ENCODE measurements at places on chromosomes 1 and 21.

DNA sequence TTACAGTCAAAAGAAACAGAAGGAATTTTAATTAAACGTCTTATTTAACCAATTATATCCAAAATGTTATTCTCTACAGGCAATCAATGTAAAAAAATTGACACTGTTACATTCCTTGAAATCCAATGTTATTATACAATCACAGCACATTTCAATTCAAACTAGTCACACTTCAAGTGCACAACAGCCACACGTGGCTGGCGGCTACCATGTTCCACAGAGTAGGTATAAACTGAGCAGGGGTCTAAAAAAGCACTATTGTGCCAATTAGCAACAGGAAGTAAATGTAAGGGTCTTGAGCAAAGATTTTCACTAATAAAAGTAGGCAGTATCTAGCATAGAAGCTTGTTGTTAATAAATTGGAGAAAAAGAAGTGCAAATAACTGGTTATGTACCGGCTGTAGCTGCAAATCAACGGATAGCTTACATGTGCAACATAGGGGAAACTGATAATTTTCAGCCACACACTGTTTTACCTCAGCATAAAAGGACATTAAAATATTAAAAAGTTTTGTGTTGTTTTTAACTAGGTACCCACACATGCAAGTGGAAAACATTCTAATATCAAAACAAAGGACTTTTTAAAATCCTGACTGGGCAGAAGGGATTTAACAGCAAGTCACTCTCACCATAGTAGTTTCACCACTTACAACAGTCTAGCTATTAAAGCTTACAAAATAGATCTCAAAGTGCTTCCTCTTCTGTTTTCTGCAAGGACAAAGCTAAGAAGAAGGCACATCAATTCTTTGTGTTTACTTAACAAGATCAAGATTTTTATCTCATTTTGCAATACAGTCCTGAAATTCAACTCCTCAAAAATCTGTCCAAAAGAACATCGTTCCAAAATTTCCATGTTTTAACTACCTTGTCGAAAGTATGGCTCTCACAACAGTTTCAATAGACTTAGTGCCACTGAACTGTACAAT is 2.5 kb downstream of the CSDE1 start:
- DNase-seq, result no peak

DNA sequence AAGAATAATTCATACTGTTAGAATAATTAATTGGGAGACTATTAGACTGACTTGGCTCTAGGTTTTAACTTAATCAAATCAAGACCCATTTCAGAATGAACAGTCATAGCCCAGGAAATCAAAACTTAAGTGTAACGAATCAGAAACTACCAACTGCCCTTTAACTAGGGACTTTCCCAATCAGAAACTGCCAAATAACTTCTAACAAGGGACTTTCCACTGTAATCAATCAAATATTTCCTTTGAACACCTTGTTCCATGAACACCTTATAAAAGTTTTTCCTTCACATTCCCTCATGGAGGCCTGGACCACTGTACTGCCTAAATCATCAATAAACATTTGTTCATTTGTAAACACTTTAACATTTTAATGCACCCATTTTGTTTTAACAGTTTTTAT is 1054.7 kb upstream of the TMPRSS15 start:
- DNase-seq, result no peak

DNA sequence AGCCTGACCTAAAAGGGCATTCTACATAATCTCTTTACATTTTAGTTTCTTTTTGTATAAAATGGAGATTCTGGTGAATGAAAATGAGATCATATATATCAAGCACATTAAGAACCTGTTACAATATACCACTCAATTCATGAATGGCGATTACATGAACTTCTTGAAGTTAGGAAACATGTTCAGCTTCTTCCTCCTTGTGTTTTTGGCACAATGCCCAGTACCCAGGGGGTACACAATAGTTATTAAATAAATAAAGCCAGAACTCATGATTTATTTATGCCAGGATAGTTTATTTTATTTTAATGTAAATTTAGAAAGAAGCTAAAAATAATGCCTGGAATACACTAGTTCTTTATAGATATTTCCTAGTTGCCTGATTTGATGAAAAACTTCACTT is 186.0 kb upstream of the PTGFR start:
- no peak for DNase-seq

DNA sequence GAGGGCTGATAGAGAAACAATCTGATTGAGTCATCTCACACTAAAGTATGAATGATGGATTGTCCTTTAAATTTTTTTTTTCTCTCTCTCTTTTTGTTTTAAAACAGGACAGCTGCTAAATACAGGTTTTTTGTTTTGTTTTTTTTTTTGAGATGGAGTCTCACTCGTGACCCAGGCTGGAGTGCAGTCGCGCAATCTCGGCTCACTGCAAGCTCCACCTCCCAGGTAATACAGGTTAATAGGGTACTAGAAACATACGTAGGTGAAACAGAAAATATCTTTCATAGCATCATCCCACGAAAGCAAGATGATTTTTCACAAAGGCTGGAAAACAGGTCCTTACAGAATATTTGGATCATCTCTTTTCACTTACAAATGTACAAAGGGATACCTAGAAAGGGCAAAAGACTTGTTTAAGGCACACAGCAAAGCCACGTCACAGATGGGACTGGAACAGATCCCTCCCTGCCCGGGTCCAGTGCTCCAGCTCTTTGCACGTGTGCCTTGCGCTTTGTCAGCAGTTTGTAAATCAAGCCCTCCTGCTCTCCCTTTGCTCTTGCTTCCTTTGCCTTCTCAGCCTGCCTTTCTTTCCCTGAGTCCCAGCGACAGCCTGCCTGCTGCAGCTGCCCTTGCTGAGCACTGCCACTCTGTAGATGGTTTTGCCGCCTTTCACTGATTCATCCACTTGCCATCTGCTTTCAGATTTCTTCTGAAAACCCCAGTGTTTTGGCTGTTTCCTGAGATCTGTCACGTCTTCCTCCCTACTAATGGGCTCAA is 171.3 kb upstream of the BEND5 start:
- DNase-seq, result no peak

- no peak for DNase-seq
These were observed at the start of gene TRIM67 for GRCh38 chr1:231161667-231162296. TSS of gene TRIM67 (plus strand) at chr1:231162058. CDS start at chr1:231162970, 912 bp downstream.

GRCh38 chr1:66737836-66738235 is 14.4 kb upstream of the DYNLT5 start:
- no peak for DNase-seq

GRCh38 chr21:45724345-45724961 is 80.9 kb downstream of the PCBP3 start:
- DNase-seq, result no peak

DNA sequence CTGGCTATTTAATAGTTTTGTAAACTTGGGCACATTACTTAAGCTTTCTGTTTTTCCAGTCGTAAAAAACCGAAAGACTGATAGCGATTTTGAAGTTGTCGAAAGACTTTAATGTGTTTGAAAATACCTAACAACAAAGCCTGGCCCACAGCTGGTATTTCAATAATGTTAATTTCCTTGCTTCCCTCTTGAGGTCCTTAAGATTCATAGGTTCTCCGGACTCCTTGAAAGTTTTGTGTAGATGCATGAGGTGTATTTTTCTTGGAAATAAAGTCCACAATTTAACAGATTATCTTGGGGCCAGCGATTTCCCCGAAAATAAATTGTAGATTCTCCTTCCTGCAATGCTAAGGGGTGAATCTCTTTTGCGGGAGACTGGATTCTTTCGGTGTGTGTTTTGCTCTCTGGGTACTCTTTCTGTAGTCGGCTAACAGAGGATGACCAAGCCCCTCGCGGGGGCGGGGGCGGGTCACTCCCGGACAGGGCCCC is 735 bp upstream of the YTHDF2 start:
- DNase-seq, result no peak

GRCh38 chr21:38293765-38294164 is 37.0 kb downstream of the KCNJ15 start:
- DNase-seq, result no peak

- DNase-seq, result no peak
These were observed 39.8 kb upstream of the C1orf53 start for GRCh38 chr1:197862671-197863070.

- DNase-seq, result no peak
These were observed 419.9 kb downstream of the PTPRU start for GRCh38 chr1:29655945-29656850.

GRCh38 chr1:98028800-98029199 is 108.0 kb upstream of the DPYD start:
- DNase-seq, result no peak

- no peak for DNase-seq
These were observed 9.6 kb downstream of the CLDN14 start for GRCh38 chr21:36470294-36470693.

DNA sequence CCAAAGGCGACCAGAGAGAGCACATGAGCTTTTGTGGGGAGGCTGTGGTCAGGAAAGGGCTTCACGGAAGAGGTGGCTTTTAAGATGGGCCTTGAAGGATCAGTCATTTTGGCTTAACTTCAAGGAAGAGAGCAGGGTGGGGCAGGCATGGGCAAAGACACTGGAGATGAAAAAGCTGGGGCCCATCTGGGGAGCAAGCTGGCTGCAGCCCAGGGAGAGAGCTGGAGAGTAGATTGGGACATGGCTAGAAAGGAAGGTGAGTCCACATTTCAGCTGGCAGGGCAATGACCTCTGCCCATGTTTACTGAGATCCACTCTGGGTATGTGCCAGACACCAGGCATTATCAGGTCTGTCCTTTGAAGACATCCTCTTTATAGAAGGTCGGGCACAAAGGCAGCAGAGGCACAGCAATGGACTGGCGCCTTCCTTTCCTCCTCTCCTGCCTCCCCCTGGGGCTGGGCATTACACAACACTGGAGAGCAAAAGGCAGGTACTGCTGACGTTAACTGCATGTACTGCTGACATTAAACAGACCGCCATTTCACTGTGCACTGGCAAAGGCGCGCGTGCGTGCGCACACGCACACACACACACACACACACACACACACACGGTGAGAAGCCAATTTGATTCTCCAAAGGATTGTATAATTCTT is 2.2 kb upstream of the UBXN10 start:
- no peak for DNase-seq

DNA sequence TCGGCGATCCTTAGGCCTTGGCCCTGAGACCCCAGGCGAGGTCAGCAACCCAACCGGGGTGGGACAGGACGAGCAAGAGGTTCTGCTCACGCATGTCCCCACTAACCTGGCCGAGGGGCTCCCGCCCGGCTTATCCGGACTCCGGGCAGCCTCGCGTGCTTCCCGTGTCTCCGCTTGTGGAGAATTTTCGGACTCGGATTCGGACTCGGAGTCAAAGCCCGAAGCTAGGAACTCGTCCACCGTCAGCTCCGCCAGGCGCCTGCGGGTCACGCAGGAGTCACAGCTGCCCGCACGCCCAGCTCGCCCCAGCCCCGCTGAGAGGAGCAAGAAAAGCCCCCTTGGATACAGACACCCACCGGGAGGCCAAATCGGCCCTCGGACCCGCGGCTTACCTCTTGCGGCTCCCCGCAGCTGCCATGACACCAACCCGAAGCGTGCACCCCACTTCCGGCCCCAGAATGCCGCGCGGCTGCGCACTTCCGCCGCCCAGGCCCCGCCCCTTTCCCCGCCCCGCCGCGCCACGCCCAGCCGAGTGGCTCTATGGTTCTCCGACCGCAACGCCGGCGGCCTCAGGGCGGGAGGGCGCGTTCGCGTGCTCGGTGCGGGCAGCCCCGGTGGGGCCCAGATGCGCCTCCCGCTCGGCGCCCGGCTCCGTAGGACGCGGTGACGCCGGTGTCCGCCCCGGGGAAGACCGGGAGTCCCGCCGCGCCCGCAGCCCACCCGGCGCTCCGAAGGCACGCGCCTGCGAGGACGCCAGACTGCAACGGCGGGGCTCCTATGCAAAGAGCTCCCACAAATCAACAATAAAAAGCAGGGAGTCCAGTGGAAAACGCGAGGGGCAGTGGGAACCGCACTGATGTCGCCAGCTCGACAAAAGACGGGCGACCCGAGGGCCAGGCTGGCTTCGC is at the start of gene NOC2L:
Gene NOC2L (minus strand): TSS at position 434 of the 908 bp plus-strand sequence. CDS start 16 bp downstream, at position 418.
- DNase-seq, result no peak

DNA sequence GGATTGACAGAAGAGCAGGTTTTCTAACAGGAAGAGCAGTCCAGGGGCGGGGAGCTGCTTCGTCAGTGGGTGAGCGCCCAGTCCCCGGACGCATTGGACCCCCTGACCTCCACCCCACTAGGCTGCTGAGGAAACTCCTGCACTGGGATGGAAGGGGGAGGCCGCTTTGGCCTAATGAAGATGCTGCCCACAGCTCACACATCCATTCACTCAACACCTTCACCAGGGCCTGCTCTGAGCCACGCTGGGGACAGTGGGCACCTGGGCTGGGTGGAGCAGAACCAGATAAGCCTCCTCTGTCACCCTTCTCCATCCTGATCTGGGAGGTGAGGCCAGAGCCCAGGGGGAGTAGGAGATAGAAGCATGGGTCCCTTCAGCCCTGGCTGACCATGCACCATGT is 13.3 kb downstream of the LRP8 start:
- DNase-seq, result no peak

- DNase-seq, result no peak
These were observed 18.9 kb upstream of the ZNF683 start for GRCh38 chr1:26391450-26391849.
